ENCODE measurements at places on chromosomes 3 and 15.

- DNase-seq, result peak; percentile 23
Observed at GRCh38 chr15:100879464-100880138, at the start of gene ALDH1A3. ALDH1A3 (plus strand) TSS chr15:100879831; CDS start chr15:100879908, 77 bp downstream.

GRCh38 chr3:101988596-101988995, 139.3 kb downstream of the NFKBIZ start:
- DNase-seq, result no peak

DNA sequence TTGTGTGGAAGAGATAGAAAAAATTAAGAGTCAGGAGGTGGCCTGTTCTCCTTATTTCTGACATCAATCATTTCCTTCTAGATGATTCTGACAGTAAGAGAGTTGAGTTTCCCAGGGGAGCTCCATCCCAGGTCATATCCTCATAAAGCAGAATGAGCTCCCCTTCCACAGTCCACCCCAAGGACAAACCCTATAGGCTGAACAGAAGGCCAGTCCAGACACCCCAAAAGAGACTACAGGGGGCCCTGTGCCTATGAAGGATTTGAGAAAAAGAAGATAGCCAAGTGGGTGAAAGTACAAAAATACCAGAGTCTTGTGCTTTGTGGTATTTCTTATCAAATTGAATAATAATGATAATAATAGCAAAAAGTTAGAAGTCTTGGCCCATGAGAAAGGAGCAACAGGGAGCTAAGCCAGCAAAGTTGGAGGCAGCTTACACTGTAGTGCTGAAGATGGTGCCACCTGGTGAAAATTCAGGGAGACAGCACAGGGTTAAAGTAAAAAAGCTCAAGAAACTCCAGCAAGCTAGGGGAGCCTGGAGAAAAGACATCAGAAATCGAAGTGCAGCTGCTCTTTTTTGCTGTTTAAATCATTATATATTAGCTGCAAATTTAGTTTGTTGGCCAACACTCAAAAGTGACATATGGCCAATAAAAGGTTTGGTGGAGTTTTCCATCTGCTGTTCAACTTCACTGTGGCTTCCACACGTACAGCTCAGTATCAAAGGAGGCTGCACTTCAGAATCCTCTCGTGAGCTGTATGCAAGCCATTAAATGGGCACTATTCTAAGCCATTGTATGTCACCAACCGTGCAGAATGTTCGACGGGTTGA, 35.8 kb upstream of the SLC24A5 start:
- no peak for DNase-seq

- no peak for DNase-seq
Observed at GRCh38 chr15:84783493-84784251, 33.5 kb upstream of the ALPK3 start.

DNA sequence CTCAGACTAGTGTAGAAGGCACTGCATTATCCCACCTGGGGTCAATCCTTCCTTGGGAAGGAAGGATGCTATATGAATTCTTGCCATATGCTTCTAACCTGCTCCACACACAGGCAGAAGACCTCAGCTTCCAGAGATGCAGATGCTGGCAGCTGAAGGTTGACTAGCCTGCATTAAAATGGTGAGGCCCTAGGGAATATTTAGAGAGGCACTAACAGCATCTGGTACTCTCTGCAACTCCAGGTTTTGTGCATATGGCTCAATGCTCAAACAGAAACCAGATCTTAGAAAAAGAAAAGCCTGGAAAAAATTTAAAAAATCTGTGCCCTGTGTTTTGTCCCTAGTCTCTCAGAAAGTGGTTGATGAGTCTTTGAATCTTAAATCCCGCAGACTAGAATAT, 56.0 kb upstream of the MYRIP start:
- DNase-seq, result no peak

DNA sequence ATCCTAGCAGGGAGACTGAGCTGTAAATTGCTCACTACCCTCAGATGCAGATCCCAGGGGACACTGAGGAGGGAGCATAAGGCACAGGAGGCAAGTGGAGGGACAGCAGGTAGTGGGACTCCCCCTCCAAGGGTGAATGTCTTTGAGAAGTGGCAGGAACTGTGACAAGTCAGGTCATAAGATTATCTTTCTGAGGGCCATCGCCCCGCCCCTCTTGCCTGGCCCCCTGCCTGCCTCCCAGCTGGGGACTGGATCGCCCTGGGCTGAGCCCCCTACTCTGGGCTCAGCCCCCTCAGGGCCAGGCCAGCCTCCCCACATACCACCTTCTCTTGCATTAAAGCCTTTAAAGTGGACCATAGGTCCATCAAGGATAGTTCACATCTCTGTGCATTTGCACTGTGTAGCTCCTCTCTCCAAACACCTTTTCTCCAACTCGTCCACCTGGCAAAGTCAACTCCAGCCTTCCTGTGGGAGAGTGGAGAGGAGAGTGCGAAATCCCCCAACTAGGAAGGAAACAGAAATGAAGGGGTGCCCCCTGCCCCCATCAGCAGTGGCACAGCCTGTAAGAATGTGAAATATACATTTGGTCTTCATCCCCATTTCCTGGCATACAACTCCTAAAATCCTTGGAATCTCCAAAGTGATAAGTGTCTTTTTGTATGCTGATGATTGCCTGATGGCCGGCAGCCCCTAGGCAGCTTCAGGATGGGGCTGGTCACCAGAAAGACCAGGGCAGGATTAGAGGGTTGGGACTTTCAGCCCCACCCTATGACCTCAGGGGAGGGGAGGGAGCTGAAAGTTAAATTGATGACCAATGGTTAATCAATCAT, 14.7 kb downstream of the PIF1 start:
- DNase-seq, result no peak

DNA sequence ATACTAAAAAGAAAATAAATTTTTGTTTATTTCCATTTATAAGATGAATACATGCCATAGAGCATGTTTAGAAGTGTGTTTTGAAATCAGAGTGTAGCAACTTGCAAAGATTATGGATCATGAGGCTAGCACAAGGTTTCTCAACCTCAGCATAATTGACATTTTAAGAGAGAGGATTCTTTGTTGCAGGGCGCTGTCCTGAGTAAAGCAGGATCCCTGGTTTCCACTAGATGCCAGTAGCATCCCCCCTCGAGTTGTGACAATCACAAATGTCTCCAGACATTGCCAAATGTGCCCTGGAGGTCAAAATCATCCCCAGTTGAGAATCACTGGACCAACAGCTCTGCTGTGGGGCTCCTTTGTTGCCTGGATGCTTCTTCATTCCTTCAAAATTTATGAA, 128.5 kb upstream of the RBMS3 start:
- DNase-seq, result no peak

DNA sequence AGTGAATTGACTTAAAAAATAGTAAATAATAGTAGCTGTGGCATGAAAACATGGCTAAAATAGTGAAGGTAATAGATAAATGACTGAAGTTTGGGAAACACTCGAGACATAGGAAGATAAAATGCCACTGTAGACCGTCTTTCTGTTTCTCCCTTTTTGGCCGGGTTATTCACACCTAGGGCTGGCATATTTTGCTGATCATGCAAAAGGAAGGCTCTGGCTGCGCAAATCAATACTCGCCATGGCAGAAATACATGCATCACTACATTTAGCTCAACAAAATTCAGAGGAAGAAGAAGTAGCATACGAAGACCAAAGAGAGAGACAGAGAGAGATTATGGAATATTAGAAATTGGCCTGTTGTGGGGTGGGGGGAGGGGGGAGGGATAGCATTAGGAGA, 242.2 kb upstream of the KBTBD8 start:
- DNase-seq, result no peak

DNA sequence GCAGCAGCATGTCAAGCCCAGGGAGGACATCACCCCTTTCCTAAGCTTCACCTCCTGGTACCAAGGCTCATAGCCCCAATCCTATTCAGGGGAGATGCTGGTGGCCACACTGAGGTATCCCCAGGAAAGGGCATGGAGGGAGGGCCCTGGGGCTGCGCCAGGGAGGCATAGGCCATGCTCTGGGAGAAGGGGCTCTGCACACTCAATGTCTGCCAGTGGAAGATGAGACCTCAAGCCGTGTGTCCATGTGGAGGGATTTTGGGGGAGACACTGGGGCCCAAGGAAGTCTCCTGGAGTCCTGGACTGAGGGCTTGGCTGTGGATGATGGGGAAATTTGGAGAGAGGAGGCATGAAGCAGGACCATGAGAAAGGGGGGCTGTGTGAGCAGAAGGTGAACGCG, 21.2 kb upstream of the PRR23E start:
- no peak for DNase-seq

GRCh38 chr3:183247011-183247589, 6.0 kb upstream of the B3GNT5 start:
- DNase-seq, result no peak

DNA sequence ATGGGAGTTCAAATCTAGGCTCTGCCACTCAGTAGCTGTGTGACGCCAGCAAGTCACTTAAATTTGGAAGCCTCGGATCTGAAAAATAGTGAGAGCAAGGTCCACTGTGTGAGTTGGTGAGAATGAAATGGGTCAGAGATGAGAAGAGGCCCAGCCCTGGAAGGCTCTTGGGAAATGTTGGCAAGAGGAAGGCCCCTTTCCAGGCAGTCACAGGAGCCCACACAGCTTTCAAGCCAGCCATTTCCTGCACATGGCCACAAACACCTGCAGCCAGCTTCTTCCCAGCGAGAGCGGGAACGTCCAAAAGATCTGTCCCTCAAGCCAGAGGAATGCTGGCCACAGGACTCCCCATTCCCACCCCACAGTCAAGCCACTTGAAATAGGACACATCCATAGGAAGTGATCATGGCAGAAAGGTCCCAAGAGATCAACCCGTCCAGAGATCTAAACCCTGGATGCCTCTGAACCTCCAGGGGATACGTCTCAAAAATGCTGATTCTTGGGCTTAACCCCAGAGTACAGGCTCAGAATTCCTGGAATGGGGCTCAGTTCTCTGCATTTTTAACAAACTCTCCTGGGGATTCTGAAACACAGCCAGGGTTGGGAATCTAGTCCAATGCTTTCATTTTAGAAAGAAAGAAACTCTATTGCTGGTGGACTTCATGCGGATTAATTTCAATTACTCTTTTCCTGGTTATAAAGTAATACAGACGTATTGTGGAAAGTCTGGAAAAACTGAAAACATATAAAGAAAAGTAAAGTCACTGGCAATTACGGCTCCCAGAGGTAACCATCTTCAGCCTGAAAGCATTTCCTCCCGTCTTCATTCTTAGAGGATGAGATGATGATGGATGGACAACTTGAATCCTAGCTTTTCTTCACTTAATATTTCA, 35.9 kb downstream of the NTRK3 start:
- DNase-seq, result no peak

DNA sequence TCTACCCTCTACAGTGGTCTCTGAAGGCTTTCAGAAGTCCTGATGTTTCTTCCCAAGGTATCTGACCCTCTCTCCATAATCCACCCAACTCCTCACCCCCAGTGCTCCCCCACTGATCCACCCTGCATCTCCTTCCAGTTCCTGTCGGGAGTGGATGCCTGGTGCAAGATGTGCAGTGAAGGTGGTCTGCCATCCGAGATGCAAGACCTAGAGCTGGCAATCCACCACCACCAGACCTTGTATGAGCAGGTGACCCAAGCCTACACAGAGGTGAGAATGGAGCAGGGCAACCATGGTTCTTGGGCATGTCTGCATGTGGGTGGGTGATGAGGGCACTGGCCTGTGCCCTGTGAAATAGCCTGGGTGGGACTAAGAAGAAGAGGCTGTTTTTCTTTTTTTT, 337.8 kb upstream of the ROPN1 start:
- DNase-seq, result no peak

DNA sequence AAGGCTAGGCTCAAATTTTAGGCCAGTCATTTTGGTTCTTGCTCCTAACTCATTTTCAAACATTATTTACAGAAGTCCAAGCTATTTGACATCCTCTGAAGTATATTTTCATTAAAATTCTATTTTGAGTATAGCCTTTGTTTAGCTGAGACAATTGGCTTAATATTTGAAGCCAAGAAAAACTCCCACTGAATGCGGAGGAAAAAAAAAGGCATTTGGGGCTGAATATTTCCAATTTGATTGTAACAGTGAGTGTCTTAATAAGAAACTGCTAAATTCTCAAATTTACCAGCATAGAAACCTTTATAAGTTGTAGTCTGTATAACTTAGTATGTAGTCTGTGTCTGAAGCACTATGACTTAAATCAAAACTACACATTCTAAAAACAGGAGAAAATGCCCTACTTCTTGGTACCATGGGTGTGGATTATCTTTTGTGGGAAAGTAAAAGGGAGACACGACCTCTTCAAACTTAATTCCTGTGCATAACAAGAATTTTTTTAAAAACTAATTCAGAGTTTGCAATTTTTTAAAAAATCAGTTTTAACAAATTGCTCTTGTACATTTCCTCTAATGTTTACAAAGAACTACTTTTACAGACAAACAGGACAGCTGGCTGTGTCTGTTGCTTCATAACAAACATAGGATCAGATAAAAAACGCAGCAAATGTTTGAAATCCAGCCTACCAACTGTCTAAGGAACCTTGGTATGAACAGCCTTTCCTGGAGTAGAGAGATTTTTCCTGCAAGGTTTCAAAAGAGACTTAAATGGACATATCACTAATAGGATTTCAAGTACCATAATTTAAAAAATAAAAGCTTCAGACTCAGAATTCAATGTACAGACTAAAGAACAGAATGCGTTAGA, 52.7 kb upstream of the LMOD3 start:
- no peak for DNase-seq

DNA sequence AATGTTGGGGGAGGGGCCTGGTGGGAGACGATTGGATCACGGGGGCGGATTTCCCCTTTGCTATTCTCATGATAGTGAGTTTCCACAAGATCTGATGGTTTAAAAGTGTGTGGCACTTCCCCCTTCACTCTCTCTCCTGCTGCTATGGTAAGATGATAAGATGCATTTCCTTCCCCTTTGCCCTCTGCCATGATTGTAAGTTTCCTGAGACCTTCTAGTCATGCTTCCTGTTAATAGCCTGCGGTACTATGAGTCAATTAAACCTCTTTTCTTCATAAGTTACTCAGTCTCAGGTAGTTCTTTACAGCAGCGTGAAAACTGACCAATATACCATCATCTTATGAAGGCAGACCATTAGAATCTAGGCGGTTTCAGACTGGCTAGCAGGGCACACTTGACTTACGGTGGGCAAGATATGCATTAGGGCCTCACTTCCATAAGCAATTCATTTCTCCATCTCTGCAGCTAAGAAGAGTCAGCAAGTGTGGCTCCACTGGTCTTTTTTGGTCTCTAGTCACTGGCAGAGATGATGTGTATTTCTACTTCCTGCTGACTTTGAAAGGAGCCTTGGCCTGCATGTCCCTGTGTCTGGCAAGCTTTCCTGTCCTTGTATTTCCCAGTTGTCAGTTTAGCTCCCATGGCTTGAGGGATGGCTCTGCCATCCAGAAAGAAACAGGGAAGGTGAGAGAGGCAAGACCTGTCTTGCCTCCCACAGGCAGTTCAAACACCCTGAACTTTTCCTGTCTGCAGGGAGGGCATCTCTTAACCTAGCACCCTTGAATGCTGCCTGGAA, 109.0 kb upstream of the ADAMTS9 start:
- no peak for DNase-seq

Measured in stimulated activated CD4-positive, alpha-beta T cell treated with anti-CD3 and anti-CD28 coated beads, Interleukin-2, amount 100 ng/mL, for 24 hours (primary cell).